Eye (tissue), 1 donor: ENCODE measurements at places on chromosomes 3 and 15.

DNA sequence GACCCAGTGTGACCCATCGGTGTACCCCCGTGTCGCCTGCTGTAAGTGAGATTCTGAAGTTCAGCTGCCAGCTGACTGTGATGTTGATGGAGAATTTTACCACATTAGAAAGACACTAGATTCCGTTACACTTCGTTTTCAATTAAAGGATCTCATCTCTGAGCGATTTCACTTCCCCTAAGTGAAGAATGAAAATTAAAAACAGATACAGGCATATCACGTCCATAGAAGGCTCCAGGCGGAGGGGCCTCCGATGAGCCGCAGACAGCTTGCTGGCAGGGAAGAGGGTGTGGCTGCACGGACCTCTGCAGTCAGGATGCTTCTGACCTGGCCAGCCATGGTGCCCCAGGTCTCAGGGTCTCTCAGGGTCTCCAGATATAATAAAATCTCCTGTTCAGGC is 6.6 kb upstream of the CPN2 start:
- DNase-seq, result no peak

DNA sequence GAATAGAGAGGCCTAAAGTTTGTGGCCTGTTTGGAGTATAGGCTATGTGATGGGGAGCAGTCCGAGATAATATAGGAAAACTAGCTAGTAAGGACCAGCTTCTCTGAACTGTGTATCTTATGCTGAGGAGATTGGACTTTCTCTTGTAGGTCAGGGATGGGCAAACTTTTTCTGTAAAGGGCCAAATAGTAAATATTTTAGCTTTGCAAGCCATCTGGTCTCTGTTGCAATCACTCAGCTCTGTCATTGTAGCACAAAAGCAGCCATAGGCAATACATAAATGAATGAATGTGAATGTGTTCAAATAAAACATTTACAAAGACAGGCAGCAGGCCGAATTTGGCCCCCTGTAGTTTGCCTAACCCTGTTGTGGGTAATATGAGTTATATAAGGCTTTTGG is 24.5 kb downstream of the TMOD3 start:
- no peak for DNase-seq

GRCh38 chr3:33386631-33387030 is 53.6 kb downstream of the UBP1 start:
- DNase-seq, result no peak

- DNase-seq, result no peak
Observed at GRCh38 chr3:185583925-185584324, 2.2 kb upstream of the SENP2 start.

DNA sequence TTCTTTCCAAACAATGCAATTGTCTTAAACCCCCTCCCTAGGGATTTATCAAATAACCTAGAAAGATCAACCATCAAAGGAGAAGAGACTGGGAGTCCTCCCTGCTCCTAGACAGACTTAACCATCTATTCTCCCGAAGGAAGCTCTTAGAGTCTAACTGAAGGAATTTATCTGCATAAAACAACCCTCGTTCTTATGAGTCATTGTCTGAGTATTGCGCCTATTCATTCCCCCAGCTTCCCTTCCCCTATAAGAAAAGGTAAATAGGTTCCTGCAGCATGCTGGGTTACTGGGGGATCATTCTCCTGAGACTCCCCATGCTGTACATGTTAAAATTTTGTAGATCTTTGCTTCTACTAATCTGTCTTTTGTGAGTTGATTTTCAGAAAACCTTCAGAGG is 412.7 kb downstream of the OCA2 start:
- DNase-seq, result no peak

DNA sequence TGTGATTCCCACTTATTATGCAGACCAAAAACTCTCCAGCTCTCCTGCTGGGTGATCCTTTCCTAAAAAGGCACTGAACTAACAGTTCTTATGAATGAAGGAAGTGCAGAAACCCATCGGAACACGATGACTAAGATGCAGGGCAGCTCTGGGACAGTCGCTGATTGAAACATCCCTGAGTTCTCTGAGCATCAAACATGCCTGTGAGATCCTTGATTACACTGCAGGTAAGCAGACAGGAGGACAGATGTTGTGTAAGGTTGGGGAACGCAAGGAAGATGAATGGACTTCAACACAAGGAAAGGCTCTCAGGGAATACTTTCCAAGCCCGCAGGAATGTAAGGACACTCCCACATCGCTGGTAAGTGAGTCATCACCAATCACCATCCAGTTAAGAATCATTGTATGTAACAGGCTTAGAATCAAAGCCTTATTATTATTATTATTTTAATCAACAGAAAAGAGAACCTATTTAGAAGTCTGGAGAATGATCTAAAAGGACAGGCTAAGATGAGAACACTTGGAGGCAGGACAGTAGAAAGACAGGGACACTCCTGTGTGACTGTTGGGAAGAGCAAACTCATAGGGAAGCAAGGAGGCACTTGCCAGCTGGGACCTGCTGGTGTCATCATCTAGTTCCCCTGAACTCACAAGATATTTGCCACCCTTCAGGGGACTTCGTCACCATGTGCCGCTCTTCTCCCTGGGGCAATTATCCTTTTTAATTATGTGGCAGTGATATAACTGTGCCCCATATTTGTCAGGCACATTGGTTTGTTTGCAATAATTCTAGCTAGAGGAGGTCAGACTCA is 26.0 kb downstream of the TMEM158 start:
- DNase-seq, result no peak

DNA sequence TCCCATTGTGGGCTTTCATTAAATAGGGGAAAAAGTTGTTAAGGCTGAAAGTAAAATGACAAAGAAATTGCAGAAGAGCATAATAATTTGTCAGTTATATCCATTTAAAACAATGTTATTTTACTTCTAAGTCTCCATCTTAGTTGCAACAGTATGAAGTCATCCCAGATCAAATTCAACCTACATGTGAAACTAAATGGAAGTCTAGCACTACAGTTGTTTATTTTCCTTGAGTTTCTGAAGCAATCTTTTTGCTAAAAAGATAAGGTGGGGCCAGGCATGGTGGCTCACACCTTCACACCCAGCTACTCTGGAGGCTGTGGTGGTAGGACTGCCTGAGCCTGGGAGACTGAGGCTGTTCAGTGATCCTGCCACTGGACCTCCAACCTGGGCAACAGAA is 80.2 kb downstream of the DPH6 start:
- no peak for DNase-seq

DNA sequence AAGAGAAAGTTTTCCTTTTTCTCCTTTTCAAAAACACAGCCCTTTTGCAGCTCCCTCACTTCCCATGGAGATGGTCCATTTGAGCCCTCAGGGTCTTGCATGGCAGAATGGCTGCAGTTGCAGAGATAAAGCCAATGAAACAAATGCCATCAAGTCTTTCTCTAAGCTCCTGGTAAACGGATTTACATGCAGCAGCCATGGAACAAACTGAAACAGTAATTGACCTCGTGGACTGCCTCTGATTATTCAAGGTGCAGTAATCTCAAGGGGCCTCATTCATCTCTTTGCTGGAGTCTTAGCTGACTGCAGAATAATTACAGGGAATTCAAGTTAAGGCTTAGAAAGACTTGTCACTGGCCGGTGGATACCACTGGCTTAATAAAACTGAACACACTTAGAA is 125.1 kb downstream of the SQOR start:
- DNase-seq, result peak; percentile 59

GRCh38 chr15:70109978-70110377 is 12.3 kb upstream of the TLE3 start:
- DNase-seq, result peak; percentile 68

- DNase-seq, result no peak
Observed at GRCh38 chr15:96670389-96670788, 339.9 kb downstream of the NR2F2 start.

GRCh38 chr15:25939122-25939521 is 76.0 kb upstream of the ATP10A start:
- no peak for DNase-seq

DNA sequence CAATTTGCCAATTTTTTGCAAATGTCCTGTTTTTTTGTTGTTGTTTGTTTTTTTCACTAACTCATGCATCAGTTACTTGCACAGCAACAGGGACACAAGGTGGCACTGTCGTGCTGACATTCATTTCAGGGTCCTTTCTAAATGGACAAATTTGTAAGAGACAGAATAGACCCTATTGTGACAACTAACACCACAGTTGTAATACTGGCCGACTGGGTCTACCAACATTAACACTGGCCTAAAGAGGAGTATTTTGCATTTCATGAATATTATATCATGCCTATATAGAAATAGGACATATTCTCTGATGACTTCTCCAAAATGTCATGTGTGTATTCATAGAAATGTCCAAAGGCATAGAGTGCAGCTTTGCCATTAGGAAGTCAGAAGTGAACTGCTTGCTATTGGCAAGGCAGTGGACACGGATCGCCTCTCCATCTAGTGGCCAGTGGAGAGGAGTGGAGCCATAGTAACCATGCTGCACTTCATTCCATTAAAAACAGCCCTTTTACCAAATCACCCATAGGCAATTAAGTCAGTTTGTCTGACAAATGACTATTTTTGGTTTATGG is 54.8 kb downstream of the ZBTB20 start:
- peak; percentile 76 for DNase-seq

DNA sequence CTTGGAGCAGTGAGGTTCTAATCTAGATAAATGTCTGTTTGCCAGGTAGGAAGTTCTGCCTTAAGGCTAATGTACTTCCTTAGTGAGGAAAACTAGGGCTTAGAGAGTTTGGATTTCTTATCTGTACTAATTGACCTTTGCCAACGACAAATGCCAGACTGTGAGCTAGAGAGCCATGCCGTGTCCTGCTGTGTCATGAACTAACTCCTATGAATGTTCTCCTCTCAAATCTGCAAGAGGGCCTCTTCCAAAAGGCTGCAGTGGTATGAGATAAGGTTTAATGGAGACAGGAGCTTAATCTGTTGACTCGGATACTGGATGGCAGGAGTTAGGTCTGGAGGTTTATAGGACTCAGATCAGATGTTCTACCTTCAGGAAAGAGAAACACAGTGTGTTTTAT is 524.9 kb downstream of the NTRK3 start:
- no peak for DNase-seq

GRCh38 chr3:48069339-48069738 is 53.1 kb upstream of the MAP4 start:
- no peak for DNase-seq

DNA sequence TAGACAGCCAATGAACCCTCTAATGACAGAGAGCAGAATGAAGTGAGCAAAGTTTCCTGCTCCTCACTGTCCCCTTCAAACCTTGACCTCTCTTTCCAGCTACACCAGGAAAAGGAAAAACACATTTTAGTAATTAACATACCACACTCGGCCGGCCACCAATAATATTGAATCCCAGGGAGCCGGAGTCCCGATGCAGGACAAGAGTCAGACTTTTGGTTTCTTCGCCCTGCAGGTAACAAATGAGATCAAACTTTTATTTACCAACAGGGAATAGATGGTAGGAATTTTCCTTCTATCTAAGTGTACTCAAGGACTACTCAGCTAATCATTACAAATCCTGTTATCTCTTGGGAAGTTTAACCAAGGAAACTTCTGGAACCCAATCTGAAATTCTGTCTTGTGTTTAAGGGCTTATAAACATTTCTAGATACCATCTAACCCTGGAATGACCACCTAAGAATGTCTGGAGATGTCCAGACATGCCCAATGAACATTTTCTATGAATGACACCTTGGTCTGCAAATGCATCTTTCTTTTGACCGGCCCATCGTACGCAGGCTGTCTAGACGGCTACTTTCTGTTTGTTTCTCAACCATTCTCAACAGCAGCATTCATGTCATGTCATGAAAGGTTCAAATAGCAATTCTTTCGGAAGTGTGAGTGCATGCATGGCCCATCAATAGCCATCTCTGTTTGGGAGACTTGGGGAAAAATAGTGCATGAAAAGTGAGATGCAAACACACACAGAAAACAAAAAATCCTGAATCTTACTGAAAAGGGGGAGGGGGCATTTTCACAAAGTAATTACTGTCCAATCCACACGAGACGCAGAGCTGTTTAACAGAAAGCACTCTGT is 16.1 kb downstream of the PDZRN3 start:
- no peak for DNase-seq

DNA sequence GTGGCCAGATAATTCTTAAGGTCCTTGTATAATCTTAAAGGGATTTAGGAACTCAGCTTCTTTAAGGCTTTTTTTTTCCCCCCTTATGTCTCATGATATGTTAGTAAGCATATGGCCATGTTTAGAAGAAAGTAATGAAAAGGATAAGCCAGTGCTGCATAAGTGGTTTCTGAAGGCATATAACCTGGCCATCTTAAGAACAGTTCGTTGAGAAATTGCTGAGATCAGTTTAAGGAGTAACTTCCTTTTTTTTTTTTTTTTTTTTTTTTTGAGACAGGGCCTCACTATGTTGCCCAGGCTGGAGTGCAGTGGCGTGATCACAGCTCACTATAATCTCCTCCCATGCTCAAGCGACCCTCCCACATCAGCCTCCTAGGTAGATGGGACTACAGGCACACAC is 51.7 kb downstream of the UBE2E2 start:
- DNase-seq, result no peak

- peak; percentile 85 for DNase-seq
Observed at GRCh38 chr3:184380185-184380626, 352 bp downstream of the CHRD start.

DNA sequence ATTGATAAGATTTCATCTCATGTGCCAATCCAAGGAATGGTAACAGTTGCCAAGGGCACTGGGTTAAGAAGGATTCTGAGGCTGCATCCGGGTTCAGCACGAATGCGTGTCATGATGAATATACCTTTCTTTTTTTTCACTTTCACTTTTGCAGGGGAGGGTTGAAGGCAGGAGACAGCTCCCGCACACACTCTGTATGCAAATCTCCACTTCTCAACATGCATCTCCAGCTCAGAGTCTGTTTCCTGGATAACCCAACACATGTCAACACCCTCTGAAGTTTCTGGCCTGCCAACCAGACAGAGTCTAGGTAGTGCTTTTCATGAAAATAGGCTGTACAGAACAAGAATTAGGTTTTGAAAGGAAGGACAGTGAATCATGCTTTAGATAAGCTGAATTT is 21.6 kb downstream of the B4GALT4 start:
- no peak for DNase-seq

- no peak for DNase-seq
Observed at GRCh38 chr3:30356866-30357753, 249.3 kb upstream of the TGFBR2 start.

GRCh38 chr3:14505803-14506500 is 34.2 kb downstream of the GRIP2 start:
- no peak for DNase-seq

GRCh38 chr15:77867266-77868047 is 210.1 kb downstream of the TBC1D2B start:
- no peak for DNase-seq

DNA sequence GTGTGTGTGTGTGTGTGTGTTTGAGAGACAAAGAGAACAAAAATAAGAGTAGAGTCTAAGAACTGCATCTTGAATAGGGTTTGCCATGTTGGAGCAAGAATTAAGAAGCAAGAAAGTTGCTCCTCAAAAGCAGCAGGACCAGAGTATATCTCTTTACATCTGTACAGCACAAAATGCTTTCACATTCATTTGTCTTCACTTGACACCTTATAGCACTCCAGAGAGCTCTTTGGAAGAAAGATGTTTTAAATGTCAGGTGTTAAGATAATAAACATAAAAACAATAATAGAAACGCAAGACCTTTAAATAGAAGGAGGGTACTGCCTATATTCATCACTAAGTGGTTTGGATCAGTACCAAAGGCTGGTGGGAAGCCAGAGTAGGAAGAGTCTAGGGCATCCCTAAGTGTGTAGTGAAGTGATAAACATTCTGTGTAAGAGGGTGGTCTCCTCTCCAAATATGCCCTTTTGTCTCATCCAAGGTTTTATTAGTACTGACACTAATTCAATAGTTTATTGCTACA is 19.1 kb upstream of the LSAMP start:
- DNase-seq, result no peak
